Endothelial cell (in vitro differentiated cells): ENCODE measurements at places on chromosomes 11 and 22. TPM values are rescaled to one million over a fixed set of nuclear protein-coding genes. Genes with fewer than 3 reads are reported as not detected.

Gene TOLLIP
- total RNA-seq = 65.3 TPM

DNA sequence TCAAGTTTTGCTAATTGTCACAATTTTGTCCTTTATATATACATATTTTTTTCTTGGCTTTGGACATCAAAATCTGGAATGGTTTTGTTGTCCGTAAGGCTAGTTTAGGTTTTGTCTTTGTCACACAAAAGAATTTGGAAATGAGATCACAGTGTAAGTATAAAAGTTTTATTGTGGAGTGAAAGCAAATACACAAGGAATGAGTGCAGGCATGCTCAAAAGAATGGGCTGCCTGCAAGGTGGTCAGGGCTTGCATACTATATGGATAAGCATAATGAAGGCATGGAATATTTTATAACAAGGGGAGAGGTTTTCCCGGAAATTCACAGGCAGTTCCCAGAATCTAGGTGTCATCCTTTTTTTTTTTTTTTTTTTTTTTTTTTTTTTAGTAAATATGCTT lies 150.2 kb downstream of the ARHGAP42 start:
- DNase-seq = no peak

- no peak for DNase-seq
Measured at GRCh38 chr11:32012049-32012448, 78.8 kb upstream of the RCN1 start.

- DNase-seq = no peak
Measured at GRCh38 chr11:554428-555226, 5.9 kb downstream of the LMNTD2 start.

- DNase-seq = no peak
Measured at GRCh38 chr11:69215216-69215615, 59.5 kb downstream of the SMIM38 start.

GRCh38 chr11:125253795-125254525 lies 89.4 kb downstream of the PKNOX2 start:
- no peak for DNase-seq

- no peak for DNase-seq
Measured at GRCh38 chr11:72786305-72787215, 7.3 kb downstream of the STARD10 start.

Gene ARVCF
- 67.3 TPM for total RNA-seq

- DNase-seq = no peak
Measured at GRCh38 chr11:4932751-4933150, 8.6 kb upstream of the OR51G1 start.

Gene PIM3
- total RNA-seq = 112 TPM

- no peak for DNase-seq
Measured at GRCh38 chr22:25112538-25113253, 87.0 kb upstream of the CRYBB3 start.

GRCh38 chr11:94046796-94047195 lies 25.6 kb downstream of the HEPHL1 start:
- DNase-seq = no peak

GRCh38 chr11:48094643-48095339 lies 114.4 kb downstream of the PTPRJ start:
- no peak for DNase-seq

Gene BANF1
- 163 TPM for total RNA-seq

Gene ZP1
- not detected for total RNA-seq

GRCh38 chr22:44870021-44870420 lies 117.6 kb downstream of the ARHGAP8 start:
- DNase-seq = no peak

Gene EPS8L2
- total RNA-seq = 8.0 TPM
